ENCODE measurements at places on chromosomes 2 and 18. TPM values are rescaled to one million over a fixed set of nuclear protein-coding genes. Genes with fewer than 3 reads are reported as not detected.

GRCh38 chr2:234388591-234388990 is 108.3 kb downstream of the ARL4C start:
- no peak for DNase-seq

DNA sequence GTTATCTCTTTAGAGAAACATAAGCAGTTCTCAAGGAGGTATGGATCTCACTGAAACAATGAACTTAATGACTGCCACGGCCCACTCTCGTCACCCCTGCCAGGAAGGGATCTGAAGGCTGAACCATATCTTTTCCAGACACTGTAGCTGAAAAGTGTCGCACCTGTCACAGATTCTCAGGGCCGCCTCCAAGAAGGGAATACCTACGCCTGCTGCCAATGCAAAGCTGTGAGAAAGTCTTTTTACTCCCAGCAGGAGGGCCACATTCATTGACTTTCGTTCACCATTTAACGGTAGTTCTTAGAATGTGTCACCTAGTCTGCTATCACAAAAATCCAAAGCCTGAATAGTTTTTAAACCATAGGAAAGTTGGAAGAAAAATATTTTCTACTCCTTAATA is 66.7 kb upstream of the SH3BP4 start:
- DNase-seq: no peak

DNA sequence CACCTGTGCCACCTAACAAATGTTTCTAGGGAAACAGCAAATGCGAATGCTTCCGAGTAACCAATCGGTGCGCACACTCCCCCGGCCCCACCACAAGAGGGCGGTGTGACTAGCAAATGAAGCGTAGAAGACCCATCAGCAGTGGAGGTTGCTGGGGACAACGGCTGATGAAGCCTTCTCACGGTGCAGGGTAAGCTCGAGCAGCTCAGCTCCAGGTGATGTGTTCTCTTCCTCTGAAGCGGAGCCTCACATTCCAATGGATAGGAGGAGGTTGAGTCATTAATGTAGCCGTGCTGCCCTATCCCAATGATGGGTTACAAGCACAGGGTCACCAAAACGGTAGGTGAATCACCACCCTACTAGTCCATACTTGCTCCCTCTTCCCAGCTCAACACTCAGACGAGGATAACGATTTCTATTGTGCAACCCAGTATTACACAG is 127.6 kb upstream of the TWIST2 start:
- no peak for DNase-seq

DNA sequence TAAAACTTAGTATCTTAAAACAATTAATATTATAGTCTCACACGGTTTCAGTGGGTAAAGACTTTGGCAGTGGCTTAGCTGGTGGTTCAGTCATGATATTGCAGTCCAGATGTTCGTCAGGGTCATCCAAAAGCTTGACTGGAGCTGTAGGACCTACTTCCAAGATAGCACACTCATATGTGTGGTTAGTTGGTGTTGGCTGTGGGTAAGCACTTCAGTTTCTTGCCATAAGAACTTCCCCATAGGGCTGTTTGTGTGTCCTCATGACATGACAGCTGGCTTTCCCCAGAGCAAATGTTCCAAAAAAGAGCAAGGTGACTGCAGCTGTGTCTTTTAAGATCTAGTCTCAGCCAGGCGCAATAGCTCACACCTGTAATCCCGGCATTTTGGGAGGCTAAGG is 48.5 kb upstream of the EPC2 start:
- DNase-seq: no peak

GRCh38 chr18:54217624-54218023 is 6.8 kb downstream of the MBD2 start:
- no peak for DNase-seq

DNA sequence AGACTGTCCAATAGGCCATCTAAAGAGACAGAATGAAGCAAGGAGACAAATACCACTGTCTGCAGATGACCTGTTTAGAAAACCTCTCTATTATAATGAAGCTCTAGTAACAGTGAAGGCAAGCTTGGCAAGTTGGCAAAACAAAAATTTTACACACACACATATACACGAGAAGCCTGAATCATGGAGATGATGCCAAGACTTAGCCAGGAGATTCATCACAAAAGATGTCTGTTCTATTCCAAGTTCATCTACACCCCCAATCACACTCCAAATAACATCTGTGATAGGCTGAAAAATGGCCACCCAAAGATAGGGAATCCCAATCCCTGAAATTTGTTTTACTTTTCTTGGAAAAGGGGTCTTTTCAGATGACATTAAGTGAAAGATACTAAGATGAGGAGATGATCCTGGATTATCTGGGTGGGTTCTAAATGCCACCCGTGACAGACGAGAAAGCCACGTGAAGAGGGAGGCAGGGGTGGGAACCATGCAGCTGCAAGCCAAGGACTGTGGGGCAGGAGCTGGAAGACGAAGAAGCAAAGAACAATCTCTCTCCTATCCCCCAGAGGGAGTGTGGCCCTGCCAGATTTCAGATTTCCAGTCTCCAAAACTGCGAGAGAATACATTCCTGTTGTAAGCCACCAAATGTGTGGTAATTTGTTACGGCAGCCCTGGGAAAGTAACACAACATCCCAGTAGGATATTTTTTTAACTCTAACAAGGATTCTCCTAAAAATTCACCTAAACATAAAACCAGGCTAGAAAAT is 20.0 kb downstream of the HDLBP start:
- no peak for DNase-seq

DNA sequence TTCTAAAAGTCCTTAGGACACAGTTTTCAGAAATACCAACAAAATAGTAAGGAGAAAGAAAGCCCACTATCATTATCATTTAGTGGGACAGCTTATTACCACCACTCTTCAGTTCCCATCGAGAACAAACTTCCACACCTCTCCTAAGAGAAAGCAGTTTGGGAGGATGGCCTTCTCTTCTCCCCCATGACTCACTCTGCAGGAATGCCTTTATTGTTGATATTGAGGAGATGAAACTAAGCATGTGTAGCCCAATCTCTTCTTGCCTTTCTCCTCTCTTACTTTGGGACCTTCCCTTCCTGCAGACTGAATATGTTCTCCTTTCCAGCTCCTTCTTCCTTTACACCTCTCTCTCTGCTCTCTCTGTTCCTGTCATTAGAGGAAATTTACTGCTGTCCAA is 30.0 kb upstream of the ERMN start:
- DNase-seq: no peak

GRCh38 chr2:42800981-42801380 is 8.6 kb upstream of the HAAO start:
- no peak for DNase-seq

GRCh38 chr2:201194097-201194496 is 11.2 kb downstream of the CASP10 start:
- no peak for DNase-seq

DNA sequence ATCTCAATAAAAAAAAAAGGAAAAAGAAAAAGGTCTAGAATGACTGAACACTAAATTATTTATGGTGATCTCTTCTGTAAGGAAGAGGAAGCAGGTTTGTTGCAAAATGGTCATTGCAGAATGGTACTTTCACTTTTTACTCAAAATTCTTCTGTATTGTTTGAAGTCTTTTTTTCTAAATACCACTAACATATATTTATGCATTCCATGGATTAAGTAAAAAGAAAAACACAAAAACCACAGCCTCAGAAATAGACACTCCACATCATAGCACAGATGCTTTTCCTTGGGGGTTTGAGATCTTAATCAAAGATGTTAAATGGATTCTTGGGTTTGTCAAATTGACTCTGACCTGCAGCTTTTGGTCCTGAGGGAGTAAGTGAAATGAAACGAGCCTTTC is 47.4 kb downstream of the RHOB start:
- DNase-seq: no peak

GRCh38 chr2:68316111-68316510 is 3.6 kb downstream of the CNRIP1 start:
- DNase-seq: no peak

DNA sequence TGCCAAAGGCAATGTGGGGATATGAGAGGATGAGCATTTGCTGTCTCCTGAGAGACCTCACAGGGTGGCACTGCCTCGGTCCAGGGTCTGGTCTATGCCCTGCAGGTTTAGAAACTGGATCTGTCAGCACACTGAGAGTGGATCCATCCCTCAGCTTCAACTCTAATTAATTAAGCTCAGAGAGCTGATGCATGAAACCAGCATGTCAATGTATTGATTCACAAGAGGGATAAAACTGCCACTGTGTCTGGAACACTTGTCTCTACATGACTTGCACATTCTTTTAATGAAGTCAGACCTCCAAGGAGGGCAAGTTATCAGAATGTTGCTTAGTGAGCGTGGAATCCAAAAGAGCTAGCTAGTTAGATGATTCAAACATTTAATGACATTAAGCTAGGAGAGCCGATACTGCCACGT is 22.5 kb upstream of the POLE4 start:
- DNase-seq: no peak

- no peak for DNase-seq
Observed at GRCh38 chr2:19736191-19736831, 165.5 kb downstream of the TTC32 start.

GRCh38 chr2:14749884-14750283 is 117.4 kb downstream of the LRATD1 start:
- DNase-seq: no peak

GRCh38 chr2:237253046-237253702 is 160.8 kb downstream of the COL6A3 start:
- DNase-seq: no peak

- DNase-seq: peak; percentile 74
Observed at GRCh38 chr2:69309351-69310110, 77.5 kb downstream of the GFPT1 start.

DNA sequence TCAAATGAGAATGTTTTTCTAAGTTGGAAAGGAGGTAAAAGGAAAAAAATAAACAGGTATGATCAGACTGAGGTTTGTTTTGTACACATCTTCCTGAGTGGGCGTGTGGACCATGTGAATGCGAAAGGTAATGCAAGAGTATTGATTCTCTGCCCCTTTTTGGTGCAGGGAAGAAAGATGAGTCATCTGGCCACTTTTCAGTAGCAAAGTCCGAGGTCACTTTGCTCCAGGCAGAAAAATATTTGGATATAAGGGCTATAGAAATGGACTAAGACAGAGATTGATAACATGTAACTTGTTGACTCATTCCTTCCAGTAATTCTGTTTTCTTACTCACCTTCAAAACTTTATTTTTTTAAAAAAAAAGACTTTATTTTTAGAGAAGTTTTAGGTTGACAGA is 130.5 kb downstream of the DSEL start:
- no peak for DNase-seq

GRCh38 chr2:33510586-33510968 is 34.1 kb downstream of the RASGRP3 start:
- no peak for DNase-seq

- DNase-seq: no peak
Observed at GRCh38 chr2:203928849-203929248, 7.7 kb upstream of the ICOS start.

GRCh38 chr2:223882715-223883114 is 45.3 kb upstream of the AP1S3 start:
- no peak for DNase-seq

DNA sequence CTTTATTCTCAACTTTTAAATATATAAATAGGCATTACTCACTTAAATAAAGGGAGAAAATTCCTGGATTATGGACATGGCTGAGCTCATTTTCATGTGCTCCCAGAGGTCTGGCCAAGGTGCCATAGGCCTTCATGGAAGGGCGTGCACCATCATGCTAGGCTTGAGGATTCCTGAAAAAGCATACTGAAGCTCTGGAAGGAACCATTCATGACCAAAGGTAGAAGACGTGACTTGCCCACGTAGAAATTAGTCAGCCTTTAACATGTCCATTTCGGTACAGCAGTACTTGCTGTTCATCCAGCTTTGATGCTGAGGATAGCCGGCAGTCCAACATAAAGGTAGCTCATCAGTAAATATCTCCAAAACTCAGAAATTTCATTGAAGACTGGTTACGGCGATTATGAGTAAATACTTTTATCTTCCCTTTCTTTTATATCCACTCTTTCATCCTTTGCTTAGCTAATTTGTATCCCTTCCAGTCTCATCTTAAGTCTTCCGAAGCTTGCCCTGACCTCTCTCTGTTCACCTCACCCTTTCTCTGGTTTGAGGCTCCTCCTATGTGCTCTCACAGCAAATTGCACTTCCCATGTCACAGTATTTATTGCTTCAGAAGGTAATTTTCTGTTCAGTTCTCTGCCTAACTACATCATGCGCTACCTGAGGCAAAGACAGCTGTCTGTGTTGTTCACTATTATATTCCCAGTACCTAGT is 32.3 kb upstream of the ASNSD1 start:
- DNase-seq: no peak

DNA sequence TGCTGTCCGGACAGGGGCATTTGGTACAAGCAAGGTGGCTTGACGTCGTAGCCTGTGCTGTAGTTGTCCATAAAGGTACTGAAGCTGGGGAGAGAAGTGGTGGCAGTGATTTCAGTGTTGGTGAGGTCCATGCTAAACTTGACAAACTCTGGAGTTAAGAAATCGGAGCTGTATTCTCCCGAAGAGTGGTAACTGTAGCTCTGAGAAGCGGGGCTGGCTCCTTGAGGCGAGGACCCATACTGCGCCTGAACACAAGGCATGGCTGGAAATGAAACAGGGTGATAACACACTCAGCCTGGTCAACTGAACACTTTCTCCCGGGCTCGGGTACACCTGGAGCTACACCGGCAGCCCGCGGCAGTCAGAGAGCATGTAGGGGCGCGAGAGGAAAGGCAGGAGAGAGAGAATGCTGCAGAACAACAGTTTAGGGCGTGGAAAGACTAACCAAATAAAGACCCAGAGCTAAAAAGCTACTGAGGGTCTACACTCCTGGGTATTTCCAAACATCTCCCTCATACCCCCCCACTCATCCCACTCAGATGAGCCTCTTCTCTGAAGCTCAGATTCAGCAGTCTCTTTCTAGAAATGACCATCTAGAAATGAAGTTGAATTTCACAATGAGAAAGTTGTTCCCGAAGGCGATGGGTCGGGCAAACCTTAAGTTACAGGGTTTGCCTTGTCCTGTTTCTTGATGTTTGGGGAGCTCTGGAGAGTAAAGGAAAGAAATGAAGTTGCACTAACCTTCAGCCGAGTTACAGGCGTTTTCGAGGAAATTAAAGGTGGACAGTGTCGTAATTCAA is 2.4 kb downstream of the NR4A2 start:
- DNase-seq: peak; percentile 47

GRCh38 chr2:10935366-10935918 is 23.7 kb downstream of the KCNF1 start:
- DNase-seq: no peak

DNA sequence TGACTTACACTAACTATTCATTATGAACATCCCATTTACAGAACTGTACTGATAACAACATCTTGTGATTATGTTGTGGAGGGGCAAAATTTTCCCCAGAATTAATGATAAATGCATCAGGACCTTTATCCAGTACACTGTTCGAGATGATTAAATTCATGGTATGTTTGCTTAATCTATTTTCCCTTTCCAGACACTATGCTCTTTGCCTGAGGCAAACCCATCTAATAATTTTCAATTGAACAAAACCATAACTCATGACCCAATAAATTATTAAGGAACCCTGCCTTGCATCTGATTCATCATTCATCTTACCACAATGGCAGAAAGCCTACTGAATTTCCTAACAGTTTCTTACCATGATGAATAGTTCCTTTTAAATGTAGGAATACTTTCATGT is 385.0 kb downstream of the DSEL start:
- no peak for DNase-seq

The TACR1 gene
- not detected for total RNA-seq

The GMCL1 gene
- 4.3 TPM for total RNA-seq

The TNS1 gene
- 705 TPM for total RNA-seq

The SKOR2 gene
- total RNA-seq: not detected

The EVX2 gene
- not detected for total RNA-seq

The RGPD8 gene
- 4.8 TPM for total RNA-seq

The DIPK1C gene
- 4.6 TPM for total RNA-seq

The PROKR1 gene
- total RNA-seq: not detected

The ZNF396 gene
- 0.70 TPM for total RNA-seq

The NEU2 gene
- total RNA-seq: not detected
